HCEC 1CT (cell line): ENCODE measurements at places on chromosomes 6 and 20.
A peak's percentile ranks its signal among the peaks of the same experiment; 100 is the strongest.

DNA sequence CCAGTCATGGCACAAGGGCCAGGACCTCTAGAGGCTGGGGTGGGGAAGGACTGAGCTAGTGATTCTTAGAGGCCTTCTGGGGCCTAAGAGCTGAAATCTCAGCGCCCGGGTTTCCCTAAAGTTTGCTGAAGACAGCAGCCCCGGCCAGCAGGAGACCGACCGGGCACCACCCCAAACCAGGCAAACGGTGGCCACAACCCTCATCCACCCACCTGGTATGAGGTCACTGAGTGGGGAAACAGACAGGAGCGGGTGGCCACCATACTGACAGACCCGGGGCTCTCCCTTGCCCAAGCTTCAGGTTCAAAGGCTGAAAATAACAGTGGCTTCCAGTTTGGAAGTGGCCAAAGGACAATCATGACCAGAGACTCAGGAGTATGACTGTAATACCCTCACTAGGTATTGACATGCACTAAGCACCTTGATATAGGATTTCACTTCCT lies 35.0 kb upstream of the ID1 start:
- DNase-seq: no peak

- no peak for DNase-seq
Measured at GRCh38 chr6:52617087-52617486, 40.2 kb upstream of the TRAM2 start.

DNA sequence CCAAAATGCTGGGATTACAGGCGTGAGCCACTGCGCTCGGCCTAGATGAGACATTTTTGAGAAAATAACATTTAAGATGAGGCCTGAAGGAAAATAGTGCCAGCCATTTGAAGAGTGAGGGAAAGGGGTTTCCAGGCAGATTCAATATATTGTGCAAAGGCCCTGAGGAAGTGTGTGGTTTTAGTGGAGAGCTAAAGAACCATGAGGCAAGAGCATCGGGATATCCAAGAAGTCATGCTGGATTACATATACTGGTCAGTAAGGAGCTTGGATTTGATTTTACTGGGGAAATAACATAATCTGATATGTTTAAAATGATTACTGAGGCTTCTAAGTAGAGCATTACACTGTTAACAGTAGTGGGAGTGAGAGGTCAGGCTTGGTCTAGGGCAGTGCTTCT lies 47.0 kb downstream of the CARMIL1 start:
- DNase-seq: no peak

GRCh38 chr6:138580040-138580439 lies 80.7 kb upstream of the NHSL1 start:
- DNase-seq: no peak

DNA sequence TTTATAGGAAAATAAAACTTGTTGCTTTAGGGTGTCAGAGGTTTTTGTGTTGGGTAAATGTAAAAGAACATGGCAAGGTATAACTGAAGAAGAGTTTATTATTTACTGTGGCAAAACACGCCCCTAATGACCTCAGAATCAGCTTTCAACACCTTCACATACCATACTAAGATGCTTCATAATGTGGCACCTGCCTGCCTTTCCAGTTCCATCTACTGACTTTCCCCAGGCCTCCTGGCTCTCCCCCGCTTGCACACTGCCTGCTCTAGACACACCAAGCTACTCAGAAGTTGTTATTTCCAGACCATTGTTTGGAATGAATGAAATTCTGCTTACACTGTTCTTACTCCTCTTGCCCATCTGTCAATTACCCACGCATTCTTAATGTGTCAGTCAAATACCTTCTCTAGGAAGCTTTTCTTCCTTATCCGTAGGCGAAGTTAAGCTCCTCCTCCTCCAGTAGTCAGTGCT lies 1.8 kb downstream of the TIAM2 start:
- no peak for DNase-seq

DNA sequence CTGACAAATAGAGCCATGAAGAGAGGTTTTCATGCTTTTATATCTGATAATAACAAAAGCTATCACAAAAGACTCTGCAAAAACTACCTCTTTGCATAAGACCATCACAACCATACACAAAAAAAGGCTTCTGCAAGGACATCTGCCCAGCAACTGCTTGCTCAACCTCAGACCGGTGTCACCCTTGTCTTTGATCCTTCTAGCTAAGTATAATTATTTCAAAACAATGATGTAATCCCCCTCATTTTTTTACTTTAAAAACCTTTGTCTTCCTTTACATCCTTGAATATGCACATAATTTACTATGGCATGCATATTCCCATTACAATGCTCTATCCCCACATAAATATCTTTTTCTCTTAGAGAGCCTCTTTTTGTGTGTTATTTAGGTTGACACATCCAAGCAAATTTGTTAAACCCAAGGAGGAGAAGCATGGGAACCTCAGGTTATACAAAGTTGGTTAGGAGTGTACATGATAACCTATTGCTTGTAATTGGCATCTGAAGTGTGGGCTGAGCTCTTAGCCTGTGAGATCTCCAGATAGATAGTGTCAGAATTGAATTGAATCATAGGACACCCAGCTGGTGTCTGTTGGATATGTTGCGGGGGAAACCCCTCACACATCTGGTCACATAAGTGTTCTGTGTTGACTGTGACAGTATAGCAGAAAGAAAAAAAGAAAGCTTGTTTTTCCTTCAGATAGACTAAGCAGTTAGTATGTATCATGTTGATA lies 20.7 kb upstream of the CGA start:
- DNase-seq: no peak

DNA sequence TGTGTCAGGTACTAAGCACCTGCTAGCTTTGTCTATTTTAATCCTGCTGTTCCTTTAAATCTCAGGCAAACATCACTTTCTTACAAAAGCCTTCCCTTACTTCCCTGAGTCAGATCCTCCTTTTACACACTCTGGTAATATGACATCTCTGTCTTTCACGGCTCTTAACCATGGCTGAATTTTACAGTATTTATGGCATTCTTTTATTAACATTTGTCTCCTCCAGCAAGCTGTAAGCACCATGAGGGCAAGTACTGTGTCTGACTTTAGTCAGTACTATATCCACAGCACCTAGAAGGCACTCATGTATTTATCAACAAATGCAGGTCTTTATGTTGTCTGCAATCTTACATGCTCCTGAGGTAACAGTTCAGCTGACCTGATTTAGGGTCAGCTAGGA lies 33.7 kb upstream of the HBS1L start:
- DNase-seq: no peak

- DNase-seq: no peak
Measured at GRCh38 chr6:134196568-134197193, 121.2 kb downstream of the SGK1 start.

GRCh38 chr6:154805288-154805911 lies 72.2 kb downstream of the SCAF8 start:
- peak; percentile 47 for DNase-seq

- DNase-seq: peak; percentile 86
Measured at GRCh38 chr6:37576336-37576737, 76.6 kb upstream of the CCDC167 start.

DNA sequence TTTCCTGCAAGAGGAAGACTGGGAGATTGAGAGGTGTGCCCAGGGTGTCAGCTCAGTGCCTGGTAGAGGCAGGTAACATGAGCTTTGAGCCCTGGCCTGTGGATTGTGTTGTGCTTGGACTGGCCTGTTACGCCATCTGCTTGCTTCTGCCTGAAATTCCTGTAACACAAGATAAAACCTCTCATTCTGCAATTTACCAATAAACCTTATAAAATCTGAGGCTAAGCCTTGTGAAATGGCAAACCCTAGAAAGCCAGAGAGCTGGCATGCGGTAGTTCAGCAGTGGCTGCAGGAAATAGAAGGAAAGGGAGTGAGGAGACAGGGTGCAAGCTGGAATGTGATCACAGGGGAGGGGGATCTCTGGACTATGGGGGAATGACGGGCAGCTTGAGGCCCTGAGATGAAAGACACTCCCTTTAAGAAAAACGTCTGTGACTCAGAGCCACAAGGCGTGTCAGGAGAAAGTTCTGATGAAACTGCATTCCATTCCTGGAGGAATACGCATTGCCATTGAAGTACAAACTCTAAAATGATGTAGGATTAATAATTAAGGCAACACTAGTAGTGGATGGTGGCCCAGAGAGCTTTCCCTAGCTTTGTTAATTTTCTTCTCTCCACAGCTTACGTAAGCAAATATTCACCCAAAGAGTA lies 26.3 kb upstream of the TFAP2A start:
- peak; percentile 96 for DNase-seq

DNA sequence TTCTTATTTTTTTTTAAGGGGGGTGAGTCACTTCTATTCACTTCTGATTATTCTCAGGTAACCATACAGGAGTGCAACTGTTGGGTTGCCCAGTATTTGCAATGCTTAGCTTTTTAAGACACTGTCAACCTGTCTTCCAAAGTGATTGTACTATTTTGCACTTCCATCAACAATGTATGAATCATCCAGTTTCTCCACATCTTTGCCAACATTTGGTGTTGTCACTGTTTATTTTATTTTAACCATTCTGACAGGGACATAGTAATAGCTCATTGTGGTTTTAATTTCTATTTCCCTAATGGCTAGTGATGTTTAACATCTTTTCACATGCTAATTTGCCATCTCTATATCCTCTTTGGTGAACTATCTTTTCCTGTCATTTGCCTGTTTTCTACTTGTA lies 1.4 kb upstream of the SLC13A3 start:
- DNase-seq: peak; percentile 6
